ENCODE measurements at places on chromosomes 7 and 10. TPM values are rescaled to one million over a fixed set of nuclear protein-coding genes. Genes with fewer than 3 reads are reported as not detected.

The EPHA1 gene
- total RNA-seq, result not detected

The CYP2E1 gene
- total RNA-seq, result 0.76 TPM

The CHST3 gene
- 12.7 TPM for total RNA-seq

The RAPGEF5 gene
- 197 TPM for total RNA-seq

The PRSS37 gene
- total RNA-seq, result not detected

The CUZD1 gene
- total RNA-seq, result 0.65 TPM

The ADARB2 gene
- total RNA-seq, result not detected

The MYL10 gene
- not detected for total RNA-seq

The AFAP1L2 gene
- 6.5 TPM for total RNA-seq

The IFIT1B gene
- total RNA-seq, result not detected

The PTPRN2 gene
- total RNA-seq, result 1.4 TPM

The KLF14 gene
- total RNA-seq, result not detected

The CLIP2 gene
- 32.4 TPM for total RNA-seq

The OPN1SW gene
- total RNA-seq, result not detected

The ACTL6B gene
- total RNA-seq, result not detected

The MCM7 gene
- 98.1 TPM for total RNA-seq

The HOXA5 gene
- total RNA-seq, result 13.6 TPM

The KCNIP2 gene
- 0.96 TPM for total RNA-seq

The TACC2 gene
- 18.5 TPM for total RNA-seq

The MRC1 gene
- 0.38 TPM for total RNA-seq

The PDE1C gene
- total RNA-seq, result 1.8 TPM

The SPDYE11 gene
- total RNA-seq, result not detected

The PKD2L1 gene
- total RNA-seq, result not detected

The MYO1G gene
- 0.10 TPM for total RNA-seq

The SP4 gene
- 6.7 TPM for total RNA-seq

The MNX1 gene
- not detected for total RNA-seq

The IGF2BP3 gene
- total RNA-seq, result 128 TPM

The GPR146 gene
- 29.4 TPM for total RNA-seq

The MMP21 gene
- 0.33 TPM for total RNA-seq

The AKR1C4 gene
- not detected for total RNA-seq

The CRYGN gene
- not detected for total RNA-seq

The INSYN2A gene
- total RNA-seq, result not detected

The AQP1 gene
- 4.9 TPM for total RNA-seq

The GHRHR gene
- total RNA-seq, result not detected

The PGAM2 gene
- total RNA-seq, result not detected

The ATP6V0E2 gene
- 26.7 TPM for total RNA-seq

The NPSR1 gene
- not detected for total RNA-seq

The PRF1 gene
- total RNA-seq, result not detected

The BMPER gene
- total RNA-seq, result 0.65 TPM

The CYP2C19 gene
- total RNA-seq, result not detected

The ANXA8L1 gene
- not detected for total RNA-seq

The MCM10 gene
- 5.6 TPM for total RNA-seq

The DGKI gene
- total RNA-seq, result 1.3 TPM

The SVOPL gene
- not detected for total RNA-seq

The CYP3A7 gene
- not detected for total RNA-seq

The TDRD1 gene
- not detected for total RNA-seq

The PPP3CB gene
- 19.2 TPM for total RNA-seq

The BRAT1 gene
- 25.1 TPM for total RNA-seq
